ENCODE measurements at places on chromosomes 5 and 9.

GRCh38 chr9:134500931-134501760 is 140.5 kb upstream of the COL5A1 start:
- DNase-seq: no peak

- no peak for DNase-seq
Observed at GRCh38 chr9:95028853-95029219, 288.7 kb downstream of the FANCC start.

- DNase-seq: no peak
Observed at GRCh38 chr5:130692770-130693169, 472.3 kb downstream of the HINT1 start.

GRCh38 chr9:137007816-137008270 is 11.5 kb upstream of the CLIC3 start:
- no peak for DNase-seq

DNA sequence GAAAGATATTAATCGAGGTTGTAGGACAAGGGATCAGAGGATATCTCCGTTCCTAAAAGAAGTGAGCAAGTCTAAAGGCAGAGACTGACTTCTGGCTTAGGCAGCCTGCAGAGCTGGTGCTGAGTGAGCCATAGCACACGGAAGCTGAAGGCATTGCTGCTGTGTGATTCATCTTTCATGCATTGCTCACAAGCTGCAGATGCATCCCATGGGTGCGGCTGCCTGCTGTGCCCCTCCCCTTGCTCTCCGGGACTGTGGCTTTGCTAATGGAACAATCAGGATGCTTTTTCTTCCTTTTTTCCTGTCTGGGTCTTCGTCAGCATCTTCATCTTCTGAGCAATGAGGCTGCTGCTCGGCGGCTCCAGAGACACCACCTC is 341.4 kb downstream of the DIRAS2 start:
- DNase-seq: no peak

Measured in type B pancreatic cell (in vitro differentiated cells).